Right ventricle myocardium superior (tissue), 1 donor: ENCODE measurements at places on chromosomes 3 and 15. TPM values are rescaled to one million over a fixed set of nuclear protein-coding genes. Genes with fewer than 3 reads are reported as not detected.
A peak's percentile ranks its signal among the peaks of the same experiment; 100 is the strongest.

DNA sequence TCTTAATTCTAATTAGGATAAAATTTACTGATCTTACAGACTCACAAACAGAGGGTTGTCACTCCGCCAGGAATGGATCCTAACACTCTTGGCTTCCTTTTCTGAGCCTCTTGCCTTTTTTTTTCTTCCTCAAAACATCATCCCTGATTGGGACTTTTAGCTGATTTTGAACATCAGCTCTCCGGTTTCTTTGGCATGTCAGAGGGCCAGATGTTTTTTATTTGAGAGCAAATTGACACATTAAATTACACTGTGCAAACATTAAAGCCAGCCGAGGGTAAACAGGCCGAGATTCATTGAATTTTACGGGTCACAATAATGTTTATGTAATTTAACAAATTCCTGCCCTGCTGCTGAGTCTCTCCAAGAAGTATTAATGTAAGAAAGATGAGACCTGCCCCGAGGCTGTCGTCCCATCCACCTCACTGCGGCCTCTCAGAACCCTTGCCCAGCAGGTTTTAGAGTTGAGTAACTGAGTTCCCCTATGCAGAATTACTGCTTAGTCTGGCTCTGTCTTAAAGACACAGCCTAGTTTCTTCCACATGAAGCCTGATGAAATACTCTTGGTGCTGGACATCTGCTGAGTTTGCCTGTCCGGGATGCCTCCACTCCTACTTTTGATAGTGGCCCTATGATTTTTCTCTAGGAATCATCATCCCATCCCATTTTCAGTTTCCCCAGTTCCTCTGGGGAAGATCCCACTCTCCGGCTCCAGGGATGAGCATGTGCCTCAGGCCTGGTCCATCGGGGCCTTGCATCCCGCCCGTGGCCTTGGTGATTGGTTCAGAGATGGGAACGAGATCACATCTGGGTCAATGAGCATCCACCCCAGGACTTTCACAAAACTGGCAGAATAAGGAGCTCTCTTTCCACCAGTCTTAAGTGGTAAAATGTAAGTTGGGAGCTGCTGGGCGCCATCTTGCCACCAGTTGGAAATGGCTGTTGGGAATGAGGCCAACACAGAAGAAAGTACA lies 226.6 kb upstream of the TLE3 start:
- DNase-seq: no peak

GRCh38 chr3:154285221-154285620 lies 39.1 kb downstream of the DHX36 start:
- no peak for DNase-seq

RAB7A gene
- total RNA-seq: 240 TPM

ALDH1A3 gene
- 2.9 TPM for total RNA-seq

GOLGA6L1 gene
- not detected for total RNA-seq

NXPE3 gene
- 45.5 TPM for total RNA-seq

TBC1D21 gene
- not detected for total RNA-seq

- DNase-seq: no peak
Measured at GRCh38 chr3:102059145-102059943, 210.0 kb downstream of the NFKBIZ start.

NME9 gene
- total RNA-seq: not detected

DNA sequence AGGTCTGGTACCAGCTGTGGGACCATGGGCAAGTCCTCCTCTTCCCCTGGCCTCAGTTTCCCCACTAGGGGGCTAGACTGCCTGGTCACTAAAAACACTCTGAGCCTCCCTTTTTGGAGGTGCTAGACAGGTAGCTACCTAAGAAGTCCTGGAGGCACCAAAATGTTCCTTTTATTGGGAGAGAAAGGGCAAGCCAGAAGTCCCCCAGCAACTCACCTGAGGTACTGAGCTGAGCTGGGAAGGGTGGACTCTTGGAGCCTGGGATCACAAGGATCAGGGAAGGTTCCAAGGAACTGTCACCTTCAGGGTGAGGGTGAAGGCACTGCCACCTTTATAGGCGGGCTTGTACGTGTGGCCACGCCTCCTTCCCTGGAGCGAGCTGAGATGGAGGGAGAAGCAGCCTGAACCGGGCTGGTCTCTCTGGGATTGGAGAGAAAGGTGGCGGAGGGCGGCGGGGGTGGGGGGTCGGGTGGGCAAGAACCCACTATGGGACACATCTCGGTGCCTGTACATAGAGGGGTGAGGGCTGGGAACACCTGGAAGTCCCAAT lies at the start of gene CYP1A1:
TSS of gene CYP1A1 (minus strand) at position 304 of the 550 bp plus-strand sequence. CDS start 2,431 bp downstream, outside the sequence.
- peak; percentile 52 for DNase-seq

GRCh38 chr15:35932531-35932930 lies 386.6 kb upstream of the DPH6 start:
- no peak for DNase-seq

IL16 gene
- total RNA-seq: 2.7 TPM

- no peak for DNase-seq
Measured at GRCh38 chr3:109897734-109898133, 560.4 kb upstream of the DPPA4 start.

- no peak for DNase-seq
Measured at GRCh38 chr3:156474560-156475389, 80.1 kb downstream of the SSR3 start.

- no peak for DNase-seq
Measured at GRCh38 chr3:61686228-61686648, 124.9 kb downstream of the PTPRG start.

HYAL1 gene
- total RNA-seq: 66.5 TPM

TMEM266 gene
- 0.13 TPM for total RNA-seq

SPINK8 gene
- not detected for total RNA-seq

MEIS2 gene
- 43.9 TPM for total RNA-seq

DNA sequence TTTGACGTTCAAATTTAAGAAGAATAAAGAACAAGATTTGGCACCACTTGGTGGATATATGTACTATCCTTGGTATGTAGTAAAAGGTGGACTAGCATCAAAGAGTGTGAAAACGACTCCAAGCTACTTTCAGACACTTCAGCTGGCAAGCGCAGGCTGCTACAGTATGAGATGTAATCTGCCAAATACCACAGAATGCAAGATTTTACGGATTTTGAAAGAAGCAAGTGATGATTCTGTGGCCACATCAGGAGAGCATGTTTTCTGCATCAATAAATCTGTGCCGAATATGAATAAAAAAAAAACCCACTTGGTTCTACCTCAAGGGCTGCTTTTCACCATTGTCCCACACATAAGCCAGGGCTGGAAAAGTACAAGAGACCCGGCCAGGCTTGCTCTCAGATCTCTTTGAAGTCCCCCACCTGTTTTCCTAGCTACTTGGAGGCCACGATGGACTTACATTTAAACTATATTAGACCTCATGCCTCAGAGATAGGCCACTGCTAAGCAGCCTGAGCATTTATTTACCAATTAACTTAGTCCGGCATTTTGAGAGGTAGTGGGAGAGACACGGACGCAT lies 37.4 kb downstream of the MYO1E start:
- DNase-seq: no peak

- no peak for DNase-seq
Measured at GRCh38 chr3:58485801-58486435, 6.0 kb upstream of the KCTD6 start.

GRCh38 chr3:164208048-164208447 lies 870.2 kb downstream of the SI start:
- no peak for DNase-seq

DNA sequence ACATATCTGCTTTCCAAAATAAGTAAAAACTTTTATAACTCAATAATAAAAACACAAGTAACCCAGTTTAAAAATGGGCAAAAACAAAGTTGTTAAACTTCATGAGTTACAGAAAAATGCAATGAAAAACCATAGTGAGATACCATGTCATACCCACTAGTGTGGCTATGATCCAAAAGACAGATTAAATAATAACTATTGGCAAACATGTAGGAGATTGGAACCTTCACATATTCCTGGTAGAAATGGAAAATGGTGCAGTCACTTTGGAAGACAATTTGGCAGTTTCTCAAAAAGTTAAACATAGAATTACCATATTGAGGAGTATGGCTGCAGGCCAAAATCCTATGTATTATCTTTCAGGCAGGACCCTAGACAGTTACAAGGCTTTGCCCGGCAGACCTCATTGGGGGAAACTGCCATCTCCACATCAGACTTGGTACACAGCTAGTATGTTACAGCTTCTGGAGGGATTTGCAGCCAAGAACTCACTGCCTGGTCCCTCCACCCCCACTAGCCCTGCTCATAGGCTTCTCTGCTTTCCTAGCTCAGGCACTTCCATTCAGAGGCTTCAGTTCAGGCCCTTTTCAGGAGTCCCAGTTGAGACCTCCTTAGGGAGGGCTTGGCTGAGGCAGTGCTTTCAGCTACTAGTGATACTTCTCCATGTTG lies 147.8 kb downstream of the NEK10 start:
- no peak for DNase-seq

DNA sequence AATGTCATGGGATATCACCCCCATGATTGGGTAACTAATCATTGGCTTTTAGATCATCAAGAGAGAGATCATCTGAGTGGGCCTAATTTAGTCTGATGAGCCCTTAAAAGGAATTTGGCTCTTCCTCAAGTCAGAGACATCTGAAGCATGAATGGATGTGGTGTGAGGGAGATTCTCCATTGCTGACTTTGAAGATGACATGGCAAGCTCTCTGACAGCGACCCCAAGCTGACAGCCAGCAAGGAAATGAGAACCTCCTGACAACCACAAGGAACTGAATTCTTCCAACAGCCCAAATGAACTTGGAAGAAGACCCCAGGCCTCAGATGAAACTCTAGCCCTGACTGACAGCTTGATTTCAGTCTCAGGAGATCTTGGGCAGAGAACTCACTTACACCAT lies 108.4 kb upstream of the SPATA12 start:
- no peak for DNase-seq

GRCh38 chr15:62877276-62877857 lies 165.2 kb upstream of the TPM1 start:
- no peak for DNase-seq

DNA sequence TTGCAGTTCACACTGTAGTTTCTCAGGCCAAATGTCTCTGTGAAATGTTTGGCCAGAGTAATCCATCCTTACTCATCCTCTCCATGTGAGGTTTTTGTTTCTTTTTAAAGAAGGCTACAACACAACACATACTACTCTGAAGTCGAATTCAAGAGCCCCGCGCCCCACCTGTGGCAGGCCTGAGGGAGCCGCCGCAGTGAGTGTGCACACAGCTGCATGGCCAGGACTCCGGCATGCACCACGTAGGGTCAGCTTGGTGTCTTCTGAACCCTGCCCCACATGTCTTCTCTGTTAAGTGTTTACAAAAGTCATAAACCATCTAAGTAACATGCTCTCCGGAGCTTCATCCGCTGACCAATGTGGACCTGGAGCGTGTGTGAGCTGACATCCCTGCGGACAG lies 58.7 kb downstream of the PGPEP1L start:
- DNase-seq: no peak

TRPM1 gene
- not detected for total RNA-seq

GRCh38 chr15:80154336-80154735 lies 1.5 kb downstream of the FAH start:
- DNase-seq: no peak

GRCh38 chr3:149599236-149599635 lies 58.6 kb downstream of the WWTR1 start:
- no peak for DNase-seq

DNA sequence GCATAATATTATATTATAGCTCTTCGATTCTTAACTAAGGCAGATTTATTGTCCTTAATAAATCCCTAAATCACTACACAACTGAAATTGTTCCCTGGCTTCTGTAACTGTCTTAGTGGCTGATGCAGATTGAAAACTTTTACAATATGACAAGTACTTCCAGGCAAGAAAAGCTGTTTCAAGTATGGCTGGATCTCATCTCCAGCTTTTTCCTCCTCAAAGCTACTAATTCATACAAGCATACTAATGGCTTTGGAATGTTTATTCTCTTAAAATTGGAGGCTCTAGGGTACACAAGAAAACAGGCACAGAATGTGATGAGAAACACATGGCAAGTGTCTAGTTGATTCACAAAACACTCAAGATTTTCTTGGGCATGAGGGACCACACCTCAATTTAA lies 351.5 kb upstream of the ICE2 start:
- no peak for DNase-seq

PRC1 gene
- 3.7 TPM for total RNA-seq

CCR2 gene
- 0.91 TPM for total RNA-seq

DNA sequence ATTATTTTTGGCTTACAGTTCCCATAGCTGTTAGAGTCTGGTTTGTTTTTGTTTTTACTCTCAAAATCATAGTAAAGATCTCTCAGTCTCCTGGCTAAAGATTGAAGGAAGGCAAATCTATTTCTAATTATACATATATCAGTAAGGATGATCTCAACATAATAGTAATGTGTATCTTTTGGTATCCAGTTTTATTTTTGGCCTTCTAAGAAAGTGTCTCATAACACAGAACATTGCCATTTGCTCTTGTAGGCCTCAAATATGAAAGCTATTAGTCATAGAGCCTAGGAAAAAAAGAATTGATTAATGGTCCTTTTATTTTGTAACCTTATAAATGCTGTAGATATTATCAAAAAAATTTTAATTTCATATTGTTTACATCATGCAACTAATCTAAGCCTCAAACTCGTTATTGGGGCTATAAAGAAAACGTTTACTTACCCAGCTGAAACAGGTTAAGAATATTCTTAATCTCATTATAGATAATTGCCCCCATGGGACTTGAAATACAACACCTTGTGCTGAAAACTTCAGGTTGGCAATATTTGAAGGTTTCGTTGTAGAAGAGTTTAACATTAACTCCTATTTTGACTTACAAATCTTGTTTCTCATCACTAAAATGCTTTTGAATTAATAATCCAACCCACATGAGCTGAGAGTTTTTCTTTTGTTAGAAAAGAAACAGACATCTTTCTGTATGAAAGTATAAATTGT lies 16.7 kb downstream of the FBXO45 start:
- no peak for DNase-seq

DNA sequence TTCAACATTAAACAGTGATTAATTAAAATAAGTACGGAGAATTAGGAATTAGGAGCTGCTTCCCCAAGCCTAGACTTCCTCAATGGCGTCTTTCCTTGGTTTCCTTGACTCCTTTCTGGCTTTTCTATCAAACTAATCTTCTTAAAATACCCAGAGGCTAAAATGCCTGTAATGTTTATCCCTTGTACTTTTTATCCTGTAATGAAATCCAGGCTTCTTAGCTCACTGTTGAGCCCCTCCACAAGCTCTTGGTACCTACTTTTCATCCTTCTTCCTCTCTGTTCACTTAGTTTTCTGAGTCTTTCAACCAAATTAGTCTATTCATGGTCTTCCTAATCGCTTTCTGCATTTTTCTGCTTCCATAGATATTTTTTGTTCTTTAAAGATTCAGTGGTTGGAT lies 6.9 kb upstream of the UBE2E1 start:
- DNase-seq: no peak

CGNL1 gene
- total RNA-seq: 11.2 TPM

- no peak for DNase-seq
Measured at GRCh38 chr15:25172691-25173090, 217.9 kb downstream of the SNRPN start.

- no peak for DNase-seq
Measured at GRCh38 chr15:90075420-90076289, 26.6 kb downstream of the IDH2 start.

- DNase-seq: no peak
Measured at GRCh38 chr15:29299331-29299730, 29.7 kb upstream of the NSMCE3 start.
